ENCODE measurements at places on chromosomes 3 and 15. TPM values are rescaled to one million over a fixed set of nuclear protein-coding genes. Genes with fewer than 3 reads are reported as not detected.

GRAMD2A gene
- total RNA-seq: not detected

- no peak for DNase-seq
- no peaks in the 10 kb centered on the region for H3K27me3 ChIP-seq
- no peaks in the 10 kb centered on the region for H3K4me1 ChIP-seq
- H3K36me3 ChIP-seq: no peaks in the 10 kb centered on the region
These were observed 73.7 kb downstream of the PLD1 start for GRCh38 chr3:171736556-171736955.

GRK7 gene
- total RNA-seq: not detected

DNA sequence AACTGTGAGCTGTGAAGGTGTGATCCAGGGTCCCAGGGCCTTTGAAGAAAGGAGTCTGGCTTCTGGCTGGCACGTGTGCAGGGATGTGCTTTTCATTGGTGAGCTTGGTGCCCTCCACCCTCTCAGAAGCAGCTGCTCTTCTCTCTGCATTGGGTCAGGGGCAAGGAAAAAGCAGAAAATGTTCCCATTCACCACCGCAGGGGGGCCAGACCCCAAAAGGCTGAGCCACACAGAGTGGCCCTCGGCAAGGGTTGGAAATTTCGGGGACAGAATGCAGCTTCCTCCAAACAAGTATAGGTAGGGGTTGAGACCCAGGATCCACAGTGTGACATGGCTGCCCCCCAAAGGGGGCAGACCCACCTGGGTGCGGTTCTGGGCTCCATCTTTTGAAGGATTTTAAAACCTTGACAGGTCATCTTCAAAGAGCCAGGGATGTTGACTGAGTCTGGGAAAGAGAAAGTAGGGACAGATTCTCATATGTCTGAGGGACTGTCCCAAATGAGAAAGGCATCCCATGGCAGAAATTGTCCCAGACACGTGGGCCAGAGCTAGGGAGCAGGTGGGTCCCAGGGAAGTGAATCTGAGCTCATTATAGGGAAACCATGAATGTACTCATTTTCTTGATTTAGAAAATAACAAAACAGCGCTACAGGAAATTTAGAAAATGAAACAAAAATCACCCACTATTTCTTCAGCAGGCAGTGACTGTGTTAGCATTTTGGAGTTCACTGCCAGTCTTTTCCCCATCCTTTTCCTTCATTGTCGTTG lies 2.7 kb downstream of the CSK start:
- DNase-seq: no peak
- peaks cover 31% of the 10 kb centered on the region for H3K4me1 ChIP-seq
- H3K36me3 ChIP-seq: no peaks in the 10 kb centered on the region
- no peaks in the 10 kb centered on the region for H3K27me3 ChIP-seq

SCN11A gene
- total RNA-seq: not detected

LRRC3B gene
- total RNA-seq: not detected

SLC6A20 gene
- total RNA-seq: not detected

DNA sequence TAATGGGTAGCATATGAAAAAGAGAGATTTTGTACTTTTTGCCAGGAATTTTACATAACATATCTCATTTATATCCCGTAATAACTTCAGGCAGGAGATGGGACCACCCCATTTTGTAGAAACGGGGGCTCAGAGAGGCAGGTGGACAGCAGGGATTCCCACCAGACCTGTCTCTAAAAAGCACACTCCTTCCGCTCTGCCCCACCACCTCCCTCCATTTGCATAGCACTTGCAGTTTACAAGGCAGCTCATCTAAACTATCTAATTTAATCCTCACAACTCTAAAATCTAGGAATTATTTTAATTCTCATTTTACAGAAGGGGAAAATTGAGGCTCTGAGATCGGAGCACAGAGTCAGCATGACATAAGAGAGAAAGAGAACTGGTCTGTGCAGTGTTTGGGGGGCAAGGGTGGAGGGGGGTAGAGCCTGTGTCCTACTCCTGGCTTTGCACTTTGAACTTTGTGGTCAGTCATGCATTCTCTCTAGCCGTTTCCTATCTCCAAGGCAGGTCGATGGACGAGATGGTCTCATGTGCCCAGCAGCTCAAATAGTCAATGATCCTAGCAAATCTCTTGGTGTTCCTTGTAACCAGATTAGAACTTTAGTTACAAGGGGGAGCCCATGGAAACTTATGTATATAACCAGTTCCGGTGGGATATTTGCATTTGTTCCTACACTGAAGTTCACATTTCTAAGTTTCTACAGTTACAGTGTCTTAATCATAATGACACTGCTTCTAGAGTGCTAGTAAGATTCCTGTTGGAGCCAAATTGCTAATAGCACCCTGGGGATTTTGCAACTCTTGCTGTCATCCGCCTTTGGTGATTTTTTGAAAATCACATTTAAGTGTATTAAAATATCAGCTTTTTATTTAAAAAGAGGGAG lies 18.6 kb downstream of the CRYGS start:
- H3K4me3 ChIP-seq: no peak overlapping the region
- no peaks in the 10 kb centered on the region for H3K36me3 ChIP-seq
- peaks cover 47% of the 10 kb centered on the region for H3K27me3 ChIP-seq
- DNase-seq: no peak
- H3K4me1 ChIP-seq: no peaks in the 10 kb centered on the region

CCRL2 gene
- not detected for total RNA-seq

DNA sequence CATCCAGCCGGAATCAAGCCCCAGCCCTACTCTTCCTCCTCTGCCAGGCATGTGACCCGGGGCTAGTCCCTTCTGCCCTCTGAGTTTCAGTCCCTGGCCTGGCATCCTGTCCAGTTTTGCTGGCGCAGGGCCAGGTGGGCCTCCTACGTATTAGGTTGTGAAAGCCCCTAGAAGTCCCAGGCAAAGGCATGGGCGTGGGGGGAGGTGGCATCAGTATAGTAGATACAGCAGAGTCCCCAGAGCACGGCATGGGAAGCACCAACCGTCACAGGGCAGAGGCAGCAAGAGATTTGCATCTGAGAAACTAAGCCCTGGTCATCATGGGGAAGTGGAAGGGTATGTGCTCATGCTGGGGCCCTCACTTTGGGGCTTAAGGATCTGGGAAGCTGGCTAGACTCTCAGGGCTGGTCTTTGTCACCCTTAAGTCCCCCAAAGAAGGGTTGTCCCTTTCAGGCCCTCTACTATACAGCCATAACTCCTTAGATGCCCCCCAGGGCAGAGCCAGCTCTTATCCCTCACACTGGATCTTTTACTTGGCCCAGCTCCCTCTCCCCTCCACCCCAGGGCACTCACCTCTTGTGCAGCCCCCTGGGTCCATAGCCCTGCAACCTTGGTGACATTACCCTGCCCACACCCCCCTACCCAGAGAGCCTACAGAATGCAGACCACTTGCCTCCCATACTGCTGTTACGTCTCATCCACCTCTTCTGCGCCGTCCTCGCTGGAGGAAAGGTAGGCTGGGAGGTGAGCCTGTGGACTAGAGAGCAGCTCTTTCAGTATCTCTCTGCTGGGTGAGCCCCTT lies 11.3 kb downstream of the NBEAL2 start:
- H3K27me3 ChIP-seq: no peaks in the 10 kb centered on the region
- DNase-seq: no peak
- no peaks in the 10 kb centered on the region for H3K36me3 ChIP-seq
- H3K4me1 ChIP-seq: no peaks in the 10 kb centered on the region
- no peak overlapping the region for H3K27ac ChIP-seq
- H3K4me3 ChIP-seq: no peak overlapping the region

PLA2G4D gene
- not detected for total RNA-seq

Data from GM23248 (cell line).